ENCODE measurements at places on chromosomes 7 and 10.

DNA sequence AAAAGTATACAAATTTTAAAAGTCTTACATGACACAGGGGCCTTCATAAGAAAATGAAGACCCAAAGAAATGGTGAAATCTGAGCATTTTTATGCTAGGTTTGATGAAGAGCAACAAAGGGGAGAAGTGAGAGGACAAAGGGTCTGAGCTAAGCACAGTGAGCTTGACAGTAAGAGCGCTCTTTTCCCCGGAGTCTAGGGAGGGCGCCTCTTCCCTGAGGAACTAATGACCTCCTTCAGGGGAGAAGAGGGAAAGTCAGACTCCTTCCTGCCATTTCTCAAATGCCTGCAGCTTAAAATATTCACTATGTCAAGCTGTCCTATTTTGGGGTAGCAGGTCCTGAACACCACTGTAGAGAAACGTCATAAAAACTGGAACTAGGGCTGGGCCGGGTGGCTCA, 18.1 kb upstream of the PAXIP1 start:
- DNase-seq, result peak; percentile 15

DNA sequence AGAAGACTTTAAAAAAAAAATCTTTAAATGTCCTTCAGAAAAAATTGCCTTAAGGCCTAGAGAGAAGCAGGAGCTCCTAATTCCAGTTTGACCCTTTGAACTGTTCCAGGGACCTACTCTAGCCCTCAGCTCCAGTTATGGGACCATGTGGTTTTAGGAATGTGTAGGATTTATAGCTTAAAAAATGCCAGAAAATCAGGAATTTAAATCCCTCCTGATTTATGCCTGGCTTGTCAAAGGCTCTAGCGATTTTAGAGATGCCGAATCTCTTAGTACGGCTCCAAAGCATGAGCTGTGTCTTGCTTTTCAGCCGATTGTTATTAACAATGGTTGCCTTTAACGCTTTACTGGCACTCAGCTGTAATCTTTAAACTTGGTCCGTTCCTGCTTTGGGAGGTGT, 130.6 kb upstream of the NPVF start:
- no peak for DNase-seq

DNA sequence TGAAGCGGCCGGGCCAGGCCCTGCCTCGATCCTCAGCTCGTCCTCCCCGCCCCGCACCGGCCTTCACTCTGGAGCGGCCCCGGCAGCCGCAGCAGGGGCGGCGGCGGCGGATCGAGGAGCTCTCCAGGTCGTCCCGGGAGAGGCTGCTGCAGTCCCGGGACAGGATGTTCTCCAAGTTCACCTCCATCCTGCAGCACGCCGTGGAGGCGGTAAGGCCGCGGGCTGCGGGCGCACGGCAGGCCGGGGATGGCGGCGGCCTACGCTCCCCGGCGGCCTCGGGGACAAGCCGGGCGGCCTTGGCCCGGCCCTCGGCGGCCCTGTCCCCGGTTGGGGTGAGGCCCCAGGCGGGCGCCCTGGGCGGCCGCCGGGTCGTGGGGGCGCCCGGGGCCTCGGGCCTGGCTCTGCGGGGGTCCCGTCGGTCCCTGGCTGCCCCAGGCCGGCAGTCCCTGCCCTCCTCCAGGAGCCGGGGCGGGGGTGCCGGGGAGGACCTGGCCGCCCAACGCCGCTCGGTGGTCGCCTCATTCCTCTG, 399 bp downstream of the FHIP2A start:
- DNase-seq, result peak; percentile 47

- DNase-seq, result peak; percentile 67
Measured at GRCh38 chr7:55120501-55121198, 101.8 kb downstream of the EGFR start.

DNA sequence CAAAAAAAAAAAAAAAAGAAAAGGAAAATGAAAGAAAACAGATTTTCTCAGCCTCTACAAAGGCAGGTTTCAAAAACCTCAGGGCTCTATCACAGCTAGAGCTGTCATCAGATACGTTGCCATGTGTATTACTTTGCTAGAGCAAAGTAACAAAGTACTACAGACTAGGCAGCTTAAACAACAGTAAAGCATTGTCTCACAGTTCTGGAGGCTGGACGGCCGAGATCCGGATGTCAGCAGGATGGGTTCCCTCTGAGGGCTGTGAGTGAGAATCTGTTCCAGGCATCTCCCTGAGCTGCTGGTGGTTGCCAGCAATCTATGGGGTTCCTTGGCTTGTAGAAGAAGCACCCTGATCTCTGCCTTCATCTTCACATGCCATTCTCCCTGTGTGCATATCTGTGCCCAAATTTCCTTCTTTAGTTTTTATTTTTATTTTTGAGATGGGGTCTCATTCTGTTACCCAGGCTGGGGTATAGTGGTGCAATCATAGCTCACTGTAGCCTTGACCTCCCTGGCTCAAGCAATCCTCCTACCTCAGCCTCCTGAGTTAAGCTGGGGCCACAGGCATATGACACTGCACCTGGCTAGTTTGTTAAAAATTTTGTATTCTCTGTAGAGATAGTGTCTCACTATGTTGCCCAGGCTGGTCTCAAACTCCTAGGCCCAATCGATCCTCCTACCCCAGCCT, 48.9 kb upstream of the KDM7A start:
- DNase-seq, result no peak

- peak; percentile 96 for DNase-seq
Measured at GRCh38 chr7:123727071-123727837, 21.5 kb downstream of the WASL start.

- peak; percentile 39 for DNase-seq
Measured at GRCh38 chr7:44114586-44115310, 8.6 kb downstream of the POLD2 start.

DNA sequence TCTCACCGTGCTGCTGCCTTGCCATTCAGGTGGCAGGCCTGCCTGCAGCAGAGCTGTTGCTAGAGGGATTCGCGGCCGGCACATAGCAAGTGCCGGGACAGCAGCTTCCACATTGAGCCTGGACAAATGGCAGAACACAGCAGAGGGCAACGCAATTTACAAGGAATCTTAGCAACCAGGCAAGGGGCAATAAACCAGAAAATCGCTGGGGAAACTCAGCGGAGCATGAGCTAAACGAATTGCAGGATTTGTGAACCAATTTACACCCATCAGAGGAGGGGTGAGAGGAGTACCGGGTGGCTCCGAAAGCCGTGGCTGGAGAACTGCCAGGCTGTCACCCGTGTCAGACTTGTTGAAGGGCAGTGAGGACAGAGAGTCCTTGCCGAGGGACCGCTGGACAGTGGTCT, 58.6 kb upstream of the LOXL4 start:
- DNase-seq, result no peak

DNA sequence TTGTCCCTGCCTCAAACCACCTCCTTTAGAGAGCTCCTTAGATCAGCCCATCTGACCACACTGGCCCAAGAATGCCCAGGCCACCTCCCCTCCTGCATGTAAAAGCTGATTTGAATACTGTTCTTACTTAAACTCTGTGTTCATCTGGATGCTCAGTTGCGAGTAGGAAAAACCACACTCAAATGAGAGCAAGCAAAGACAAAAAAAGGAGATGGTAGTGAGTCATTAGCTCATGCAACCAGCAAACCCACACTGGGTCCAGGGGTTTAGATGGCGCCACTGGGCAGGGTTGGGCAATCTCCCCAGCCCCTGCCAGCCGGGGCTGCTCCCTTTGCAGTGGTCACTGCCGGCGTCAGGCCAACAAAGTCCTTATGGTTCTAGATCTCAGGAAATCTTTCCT, 32.7 kb downstream of the TSPAN15 start:
- DNase-seq, result peak; percentile 70

GRCh38 chr10:79298403-79299244, 48.6 kb upstream of the PPIF start:
- DNase-seq, result peak; percentile 98

GRCh38 chr10:68196701-68197100, 35.2 kb downstream of the ATOH7 start:
- DNase-seq, result no peak

GRCh38 chr10:5965266-5965665, 12.1 kb downstream of the IL15RA start:
- no peak for DNase-seq

DNA sequence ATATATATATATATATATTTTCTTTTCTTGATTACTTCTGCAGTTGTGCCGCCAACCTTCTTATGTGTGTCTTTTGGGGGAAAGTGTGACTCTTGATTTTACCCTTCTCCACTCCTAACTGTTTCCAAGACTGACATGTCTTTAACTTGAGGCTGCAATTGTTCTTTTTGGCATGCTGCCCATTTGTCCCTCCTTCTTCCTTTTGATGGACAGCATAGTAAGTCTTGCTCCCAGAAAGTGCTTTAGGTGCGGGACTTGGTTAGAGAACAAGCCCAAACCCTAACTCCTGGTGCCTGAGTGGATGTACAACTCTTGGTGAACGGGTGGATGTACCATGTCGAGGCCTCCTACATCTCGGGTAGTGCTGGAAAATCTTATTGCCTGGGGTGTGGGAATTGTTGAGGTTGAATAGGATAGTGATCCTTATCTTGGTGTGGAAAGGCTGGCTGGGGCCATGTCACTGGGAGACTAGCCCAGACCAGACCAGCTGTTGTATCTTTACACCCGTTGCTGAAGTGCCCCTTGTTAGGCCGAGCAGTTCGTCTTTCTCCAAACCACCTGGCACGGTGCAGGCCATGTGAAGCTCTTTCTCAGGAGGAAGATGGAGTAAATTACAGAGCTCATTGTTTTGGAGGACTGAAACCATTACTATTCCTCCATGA, 16.3 kb downstream of the TCF7L2 start:
- DNase-seq, result no peak

- no peak for DNase-seq
Measured at GRCh38 chr10:118827053-118827452, 72.3 kb upstream of the CACUL1 start.

GRCh38 chr7:98135984-98136383, 29.3 kb downstream of the LMTK2 start:
- DNase-seq, result no peak

DNA sequence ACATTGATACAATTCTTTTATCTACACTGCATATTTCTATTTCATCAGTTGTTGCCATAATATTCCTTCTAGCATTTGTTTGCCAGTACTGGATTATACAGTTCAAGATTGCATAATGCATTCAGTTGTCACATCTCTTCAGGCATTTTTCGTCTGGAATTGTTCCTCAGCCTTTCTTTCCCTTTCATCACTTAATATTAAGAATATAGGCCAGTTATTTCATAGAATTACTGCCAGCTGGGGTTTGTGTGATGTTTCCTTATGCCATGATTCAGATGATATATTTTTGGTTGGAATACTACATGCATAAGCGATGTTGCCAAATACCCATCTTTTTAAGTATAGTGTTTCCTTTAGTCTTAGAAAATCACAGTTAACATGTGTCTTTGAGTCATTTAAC, 20.8 kb downstream of the KIFBP start:
- peak; percentile 14 for DNase-seq

DNA sequence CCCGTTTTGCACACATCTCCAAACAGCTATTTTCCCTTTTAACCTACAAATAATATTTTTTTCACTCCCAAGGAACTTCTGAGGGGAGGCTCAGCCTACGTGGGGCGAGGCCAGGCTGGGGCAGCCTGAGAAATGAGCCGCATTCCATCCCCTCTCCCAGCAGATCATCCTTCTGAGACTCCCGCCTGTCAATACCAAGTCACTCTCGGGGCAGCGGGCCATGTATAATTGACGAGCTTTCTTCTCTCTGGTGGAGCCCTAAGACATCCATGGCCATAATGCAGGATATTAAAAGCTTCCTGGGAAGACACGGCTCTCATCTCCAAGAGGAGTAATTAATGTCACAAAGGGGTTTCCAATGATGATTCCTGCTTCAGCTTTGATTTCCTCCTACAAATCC, 37.8 kb upstream of the CHST15 start:
- no peak for DNase-seq

- DNase-seq, result no peak
Measured at GRCh38 chr10:49605216-49605938, 4.7 kb upstream of the SLC18A3 start.

- peak; percentile 34 for DNase-seq
Measured at GRCh38 chr7:127844707-127845331, 186.4 kb downstream of the LRRC4 start.

GRCh38 chr10:22280078-22280477, 36.1 kb upstream of the COMMD3 start:
- DNase-seq, result no peak

DNA sequence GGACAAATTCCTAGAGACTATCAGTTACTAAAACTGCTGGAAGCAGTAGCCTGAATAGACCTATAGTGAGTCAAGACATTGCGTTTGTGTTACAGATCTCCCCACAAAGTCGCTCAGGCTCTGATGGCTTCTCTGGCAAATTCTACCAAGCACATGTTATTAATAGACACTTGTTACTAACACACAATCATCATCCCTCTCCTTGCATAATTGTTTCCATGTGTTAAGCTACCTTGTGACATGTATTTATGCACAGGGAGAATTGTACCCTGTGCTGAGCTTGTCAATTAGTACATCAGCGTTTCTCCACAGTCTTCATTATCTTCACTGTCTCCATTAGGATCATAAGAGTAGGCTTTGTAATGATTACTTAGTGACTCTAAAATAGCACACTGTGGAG, 31.2 kb downstream of the DYNC2I1 start:
- no peak for DNase-seq

DNA sequence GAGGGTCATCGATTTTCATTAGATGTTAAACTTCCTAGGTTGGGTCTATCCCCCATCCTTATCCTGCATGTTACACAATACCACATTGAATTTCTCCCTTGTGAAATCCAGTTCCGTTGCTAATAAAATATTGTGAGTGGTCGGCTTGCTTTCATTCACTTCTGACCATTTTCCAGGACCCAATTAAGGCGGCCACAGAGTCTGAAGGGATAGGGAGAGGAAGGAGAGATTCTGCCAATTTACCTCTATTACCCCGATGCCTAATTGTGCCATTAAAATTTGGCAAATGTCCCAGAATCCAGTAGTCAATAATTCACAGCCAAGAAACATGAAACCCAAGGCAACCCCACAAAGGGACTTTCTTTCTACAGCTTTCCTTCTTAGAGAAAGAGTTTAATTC, 129.9 kb downstream of the IPMK start:
- DNase-seq, result no peak

- no peak for DNase-seq
Measured at GRCh38 chr7:1777122-1777521, 107.0 kb downstream of the ELFN1 start.

DNA sequence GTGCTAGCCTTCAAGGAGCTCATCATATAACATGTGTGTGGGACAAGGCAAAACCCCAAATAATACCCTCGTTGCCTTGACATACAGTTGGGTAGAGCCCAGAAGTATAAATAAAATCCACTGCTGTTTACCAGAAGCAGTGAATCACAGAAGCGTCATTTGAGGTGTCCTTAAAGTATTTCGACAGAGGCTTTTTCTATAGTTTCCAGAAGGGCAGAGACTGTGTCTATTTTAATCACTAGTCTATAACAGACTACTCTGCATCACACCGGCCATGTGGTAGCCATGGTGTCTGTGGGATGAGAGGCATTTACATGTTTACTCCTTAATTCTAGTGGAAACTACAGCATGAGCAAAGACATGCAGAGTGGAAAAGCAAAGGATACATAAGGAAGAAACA, 131.3 kb downstream of the CTTNBP2 start:
- DNase-seq, result peak; percentile 18

DNA sequence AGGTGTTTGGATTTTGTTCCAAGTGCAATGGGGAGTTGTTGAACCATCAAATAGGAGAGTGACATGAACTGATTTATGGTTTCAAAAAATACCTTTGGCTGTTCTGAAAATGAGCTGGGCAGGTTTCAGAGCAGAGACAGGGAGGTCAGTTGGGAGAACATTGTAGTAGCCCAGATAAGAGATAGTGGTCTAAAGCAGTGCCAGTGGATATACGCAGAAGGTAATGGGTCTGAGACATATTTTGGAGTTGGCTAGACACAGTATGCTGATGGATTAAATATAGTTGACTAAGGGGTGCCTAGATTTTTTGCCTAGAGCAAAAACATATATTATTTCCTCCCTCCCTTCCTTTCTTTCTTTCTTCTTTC, 21.3 kb upstream of the CDK14 start:
- DNase-seq, result no peak

- DNase-seq, result no peak
Measured at GRCh38 chr7:118420888-118421287, 196.4 kb downstream of the ANKRD7 start.

Data from LHCN-M2 (cell line).